ENCODE measurements at places on chromosomes 5 and 9.

GRCh38 chr5:168766426-168766700 is 187.2 kb upstream of the PANK3 start:
- DNase-seq: no peak

GRCh38 chr5:136203303-136203922 is 10.5 kb upstream of the SMIM32 start:
- DNase-seq: no peak

GRCh38 chr5:104186100-104186499 is 623.5 kb upstream of the NUDT12 start:
- no peak for DNase-seq

DNA sequence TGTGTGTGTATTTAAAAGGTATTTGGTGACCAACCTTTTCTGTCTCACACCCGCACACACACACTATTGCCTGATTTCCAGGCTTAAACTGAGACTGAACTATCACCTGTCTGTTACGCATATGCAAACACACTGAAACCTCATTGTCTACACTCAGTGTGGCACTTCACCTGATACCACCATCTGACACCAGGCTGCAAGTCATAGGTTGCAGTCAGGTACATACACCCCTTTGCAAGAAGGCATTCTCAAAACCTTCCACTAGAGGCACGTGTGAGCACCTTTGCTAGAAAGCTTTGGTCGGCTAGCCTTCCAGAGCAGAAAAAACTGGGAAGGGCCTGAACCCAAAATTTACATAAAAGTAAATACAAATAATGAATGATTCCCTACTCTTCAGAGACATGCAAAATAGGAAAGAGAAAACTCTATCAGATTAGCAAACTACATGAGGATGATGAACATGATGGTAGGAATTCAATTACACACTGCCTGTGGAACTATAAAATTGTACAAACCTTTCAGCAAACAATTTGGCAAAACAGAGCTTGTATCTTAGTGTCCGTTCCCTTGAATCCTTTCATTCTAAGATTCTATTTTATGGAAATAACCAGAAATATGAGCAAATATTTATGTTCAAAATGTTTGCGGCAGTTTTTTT is 5.9 kb upstream of the FOXD1 start:
- DNase-seq: no peak

GRCh38 chr5:60830581-60831127 is 13.4 kb downstream of the ELOVL7 start:
- DNase-seq: no peak

DNA sequence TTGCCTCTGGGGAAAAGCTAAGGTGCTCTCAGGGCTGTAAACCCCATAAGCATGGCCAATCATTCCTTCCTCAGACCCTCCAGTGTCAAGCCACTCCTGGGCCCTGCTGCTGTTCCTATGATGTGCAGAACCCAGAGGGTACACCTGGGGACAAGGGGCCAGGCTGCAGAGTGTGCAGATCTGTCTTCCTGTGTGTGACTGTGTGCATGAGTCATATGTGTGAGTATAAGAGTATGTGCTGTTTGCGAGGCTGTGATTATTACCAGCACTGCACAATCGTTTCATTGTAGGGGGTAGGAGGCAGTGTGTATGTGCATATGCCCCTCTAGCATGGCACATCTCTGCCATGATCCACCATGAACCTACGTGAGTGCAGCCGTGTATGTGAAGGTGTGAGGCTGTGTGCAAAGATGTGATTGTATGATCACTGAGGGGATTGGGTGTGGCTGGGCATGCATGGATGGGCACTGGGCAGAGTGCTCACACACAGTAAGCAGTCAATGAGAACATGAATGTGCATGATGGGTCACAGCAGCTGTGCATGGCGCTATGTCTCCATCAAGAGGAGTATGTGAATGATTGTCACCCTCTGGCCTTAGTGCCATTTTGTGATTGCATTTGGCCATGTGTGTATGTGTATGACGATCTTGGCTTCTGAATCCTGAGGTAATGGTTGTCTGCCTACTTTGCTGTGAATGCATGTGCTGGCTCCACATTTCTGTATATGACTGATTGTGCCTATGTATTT is 2.4 kb upstream of the OR1K1 start:
- DNase-seq: no peak

GRCh38 chr9:107710953-107711352 is 221.4 kb upstream of the KLF4 start:
- DNase-seq: no peak

- DNase-seq: no peak
These were observed 13.0 kb upstream of the FAM151B start for GRCh38 chr5:80474929-80475328.

DNA sequence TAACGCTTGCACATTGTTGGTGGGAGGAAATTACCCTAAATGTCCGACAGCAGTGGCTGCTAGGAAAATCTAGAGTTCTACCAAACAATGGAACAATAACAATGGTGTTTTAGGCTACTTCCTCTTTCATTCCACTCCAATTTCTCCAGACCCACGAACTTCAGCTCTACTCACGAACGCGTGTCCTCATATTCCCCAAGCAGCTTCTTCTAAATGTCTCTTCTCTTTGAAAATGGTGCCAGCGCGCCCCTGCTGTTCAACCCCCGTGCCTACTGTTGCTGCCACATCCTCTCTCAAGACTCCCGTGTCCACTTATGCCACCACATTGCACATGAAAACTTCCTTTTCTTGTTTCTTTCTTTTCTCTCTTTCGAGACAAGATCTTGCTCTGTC is 25.6 kb downstream of the OR2V2 start:
- no peak for DNase-seq

GRCh38 chr5:83471405-83472212 is at the start of gene VCAN:
Gene VCAN (plus strand): TSS chr5:83471744. CDS start chr5:83483519, 11,775 bp downstream.
- peak; percentile 76 for DNase-seq

DNA sequence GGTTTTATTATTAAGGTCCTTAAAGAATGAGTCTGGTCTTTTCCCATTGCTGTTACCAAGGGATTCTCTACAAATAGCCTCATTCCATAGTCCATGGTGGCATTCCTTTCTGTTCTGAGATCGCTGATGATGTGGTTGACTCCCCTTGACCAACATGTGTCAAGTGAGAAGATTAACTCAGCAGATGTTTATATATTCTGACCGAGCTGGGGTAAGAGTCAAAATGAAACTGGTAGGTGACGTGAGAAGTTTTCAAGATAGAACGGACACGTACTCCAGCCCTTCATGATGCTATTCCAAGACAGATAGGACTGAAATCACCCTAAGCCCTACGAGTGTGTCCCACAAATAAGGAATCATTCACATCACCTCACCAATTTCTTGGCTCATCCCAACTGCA is 155.5 kb upstream of the WWC1 start:
- no peak for DNase-seq

GRCh38 chr5:156655732-156656131 is 194.4 kb upstream of the PPP1R2B start:
- DNase-seq: no peak

DNA sequence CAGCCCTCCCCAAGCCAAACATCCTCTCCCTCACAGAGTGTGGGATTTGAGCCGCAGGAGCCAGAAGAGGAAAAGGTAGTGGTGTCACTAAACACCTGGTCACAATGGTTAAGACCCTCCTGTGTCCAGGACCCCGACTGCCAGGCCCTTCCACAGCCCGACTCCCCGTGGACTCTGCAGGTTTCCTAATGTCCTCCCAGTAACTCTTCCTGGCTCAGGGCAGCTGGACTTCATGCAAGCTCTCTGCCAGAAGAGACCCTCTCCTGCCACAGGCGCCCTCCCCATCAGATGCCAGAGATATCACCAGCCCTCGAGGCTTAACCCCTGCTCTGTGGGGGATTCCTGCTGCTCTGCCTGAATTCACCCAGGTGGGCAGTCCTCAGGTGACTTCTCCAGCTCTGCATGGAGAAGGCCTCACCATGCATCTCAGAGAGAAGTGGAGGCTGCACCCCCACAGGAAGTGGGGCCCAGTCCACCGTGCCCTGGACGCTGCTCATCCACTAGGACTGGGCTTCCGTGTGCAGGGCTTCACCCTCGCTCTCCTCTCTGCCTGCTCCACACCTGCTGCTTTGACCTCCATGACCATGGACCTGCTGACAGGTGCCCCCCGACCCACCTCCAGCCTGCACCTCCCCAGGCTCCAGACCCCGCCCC is 111.2 kb downstream of the ADAMTS2 start:
- DNase-seq: no peak

DNA sequence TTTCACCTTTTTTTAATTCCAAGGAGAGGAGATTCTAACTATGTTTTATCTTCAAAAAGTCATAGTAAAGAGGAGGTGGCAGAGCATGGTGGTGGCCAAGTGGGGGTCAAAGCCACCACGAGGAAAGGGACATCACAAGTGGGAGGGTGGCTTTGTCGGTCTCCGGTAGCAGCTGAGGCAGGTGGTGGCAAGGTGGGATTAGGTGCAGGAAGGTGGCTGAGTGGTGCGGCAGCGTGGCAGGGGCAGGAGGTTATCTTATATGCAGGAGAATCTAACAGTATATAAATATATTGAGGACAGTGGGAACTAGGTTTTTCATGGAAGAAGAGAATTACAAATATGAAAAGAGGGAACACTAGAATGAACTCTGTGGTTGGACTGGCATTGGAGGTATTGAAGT is 196.8 kb downstream of the FSTL4 start:
- DNase-seq: no peak

GRCh38 chr5:56475689-56476486 is 242.8 kb upstream of the ANKRD55 start:
- DNase-seq: no peak

DNA sequence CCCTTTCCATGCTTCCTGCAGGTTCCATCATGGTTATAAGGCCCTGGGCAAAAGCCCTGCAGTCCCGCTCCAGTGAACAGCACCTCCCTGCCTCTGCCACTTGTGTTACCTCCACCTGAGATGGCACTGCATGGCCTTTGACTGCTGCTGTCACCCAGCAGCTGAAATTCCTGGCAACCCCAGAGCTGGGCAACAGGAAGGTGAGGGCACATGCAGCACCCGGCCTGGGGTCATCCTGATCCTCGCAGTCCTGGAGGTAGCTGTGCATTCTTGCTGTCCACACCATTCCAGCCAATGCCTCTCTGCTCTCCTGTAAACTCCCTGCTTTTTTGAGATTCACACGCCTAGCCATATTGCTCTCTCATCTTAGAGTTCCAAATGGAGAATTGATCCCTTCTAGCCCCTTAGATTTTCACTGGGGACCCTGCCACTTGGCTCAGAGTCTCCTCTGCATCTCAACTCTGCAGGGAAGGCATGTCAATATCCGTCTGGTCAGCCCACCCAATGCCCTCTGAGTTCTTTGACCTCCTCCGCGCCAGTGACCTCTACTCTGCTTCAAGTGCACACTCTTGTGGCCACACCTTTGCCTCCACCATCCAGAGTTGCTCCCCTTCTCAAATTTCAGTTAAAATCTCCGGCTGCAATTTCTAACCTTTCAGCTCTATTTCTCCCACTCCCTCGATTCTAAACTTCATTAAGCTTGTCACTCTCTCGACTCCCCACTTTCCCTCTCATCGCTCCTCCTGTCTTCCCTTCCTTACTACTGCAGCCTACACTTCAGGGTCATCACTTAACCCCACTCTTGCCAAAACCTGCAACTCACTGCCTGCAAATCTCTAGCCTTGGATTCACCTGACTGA is 93.4 kb downstream of the ANKH start:
- no peak for DNase-seq

- DNase-seq: no peak
These were observed 66.7 kb downstream of the WDR41 start for GRCh38 chr5:77425420-77425819.

GRCh38 chr5:170860818-170861666 is 776 bp upstream of the RANBP17 start:
- DNase-seq: no peak

GRCh38 chr5:855771-856530 is 5.2 kb upstream of the ZDHHC11 start:
- DNase-seq: no peak

DNA sequence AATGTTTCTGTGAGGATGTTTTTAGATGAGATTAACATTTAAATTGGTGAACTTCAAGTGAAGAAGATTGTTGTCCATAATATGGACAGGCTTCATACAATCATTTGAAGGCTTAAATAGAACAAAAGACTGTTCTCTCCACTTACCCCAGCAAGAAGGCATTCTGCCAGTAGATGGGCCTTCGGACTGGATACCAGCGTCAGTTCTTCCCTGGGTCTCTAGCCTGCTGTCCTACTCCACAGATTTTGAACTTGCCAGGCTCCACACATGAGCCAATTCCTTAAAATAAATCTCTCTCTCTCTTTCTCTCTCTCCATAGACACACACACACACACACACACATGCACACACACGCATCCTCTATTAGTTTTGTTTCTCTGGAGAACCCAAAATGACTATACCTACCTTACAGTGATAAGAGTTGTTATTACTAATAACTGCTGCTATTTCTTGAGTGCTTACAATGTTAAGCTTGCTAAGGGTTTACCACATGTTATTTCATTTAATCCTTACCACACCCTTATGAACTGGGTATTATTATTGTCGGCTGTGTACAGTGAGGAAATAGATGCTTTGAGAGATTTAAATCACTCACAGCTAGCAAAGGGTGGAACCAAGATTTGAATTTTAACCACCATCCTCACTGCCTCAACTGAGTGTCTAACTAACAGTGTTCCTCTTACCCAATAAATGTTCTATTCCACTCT is 19.8 kb upstream of the IQGAP2 start:
- DNase-seq: no peak

DNA sequence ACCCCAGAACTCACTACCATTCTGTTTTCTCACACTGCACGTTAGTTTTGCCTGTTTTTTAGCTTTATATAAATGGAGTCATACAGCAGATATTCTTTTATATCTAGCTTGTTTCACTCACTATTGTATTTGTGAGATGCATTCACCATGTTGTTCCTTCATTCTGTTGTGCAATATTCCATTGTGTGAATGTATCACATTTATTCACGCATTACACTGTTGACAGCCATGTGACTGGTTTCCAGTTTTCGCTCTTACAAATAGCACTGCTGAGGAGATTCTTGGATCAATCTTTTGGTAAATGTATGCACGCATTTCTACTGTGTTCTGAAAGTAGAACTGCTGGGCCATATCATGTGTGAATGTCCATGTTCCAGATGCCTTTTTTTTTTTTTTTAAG is 6.4 kb upstream of the SNX30 start:
- DNase-seq: no peak

GRCh38 chr5:13529300-13529699 is 415.2 kb downstream of the DNAH5 start:
- DNase-seq: no peak

- DNase-seq: no peak
These were observed 223.9 kb upstream of the ADAMTSL1 start for GRCh38 chr9:18250053-18250452.

DNA sequence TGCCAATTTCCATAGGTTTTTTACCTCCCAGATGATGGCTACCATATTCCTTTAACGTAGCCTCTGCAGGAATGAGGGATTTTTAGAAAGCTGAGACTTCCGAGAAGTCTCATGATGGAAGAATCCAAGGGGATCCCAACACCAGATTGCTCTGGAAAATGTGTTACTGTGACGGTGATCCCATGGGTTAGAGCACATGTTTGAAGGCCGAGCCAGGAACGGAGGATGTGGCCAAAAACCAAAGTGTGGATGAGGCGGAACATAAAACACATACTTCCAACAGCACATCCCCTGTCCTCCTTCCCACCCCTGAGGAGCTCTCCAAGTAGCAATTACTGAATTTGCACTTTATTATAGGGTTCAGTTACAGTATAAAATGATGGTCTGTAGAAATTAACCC is 82.6 kb downstream of the GPR21 start:
- no peak for DNase-seq

All from skeletal muscle cell (primary cell).